AG09319 (cell line): ENCODE measurements at places on chromosomes 11 and 22.

GRCh38 chr11:96036863-96037262, 113.0 kb upstream of the MTMR2 start:
- no peak for DNase-seq

DNA sequence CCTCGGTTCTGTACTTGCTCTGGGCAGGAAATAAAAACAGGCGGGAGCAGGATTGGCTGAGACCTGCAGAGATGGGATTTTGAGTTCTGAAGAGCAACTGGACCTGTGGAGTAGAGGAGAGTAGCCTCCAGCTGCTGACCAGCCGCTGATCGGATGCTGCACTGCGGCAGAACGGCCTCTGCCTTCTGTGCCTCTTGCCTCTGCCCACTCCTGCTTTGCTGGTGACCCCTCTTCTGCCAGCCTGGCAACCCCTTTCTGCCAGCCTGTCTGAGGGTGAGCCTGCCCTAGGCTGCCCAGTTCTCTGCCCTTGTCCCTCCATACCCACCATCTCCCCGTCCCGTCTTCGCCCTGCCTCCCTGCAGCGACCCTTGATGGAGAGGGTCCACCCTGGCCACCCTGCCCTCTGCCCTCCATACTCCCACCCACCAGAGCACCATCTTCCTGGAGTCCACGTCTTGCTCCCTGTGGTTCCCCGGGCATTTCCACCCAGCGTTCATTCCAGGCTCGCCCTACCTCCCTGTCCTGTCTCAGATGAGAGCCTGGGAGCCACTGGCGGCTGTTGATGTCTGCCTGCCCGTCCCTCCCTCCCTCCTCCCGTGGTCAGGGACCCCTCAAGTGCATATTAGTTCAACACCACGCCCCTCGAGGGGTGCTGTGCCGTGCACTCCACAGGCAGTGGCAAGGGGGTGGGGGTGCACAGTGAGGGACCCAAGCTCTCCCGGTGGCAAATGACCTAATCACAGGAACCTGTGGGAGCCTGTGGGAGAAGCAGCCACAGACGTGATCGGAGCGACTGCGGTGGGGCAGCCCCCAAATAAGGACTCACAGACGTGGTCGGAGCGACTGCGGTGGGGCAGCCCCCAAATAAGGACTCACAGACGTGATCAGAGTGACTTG, 863.3 kb downstream of the TBC1D22A start:
- no peak for DNase-seq

GRCh38 chr11:2207212-2207611, 35.6 kb upstream of the TH start:
- DNase-seq = no peak

- DNase-seq = no peak
These were observed 585 bp downstream of the ARHGEF12 start for GRCh38 chr11:120336641-120337354.

GRCh38 chr22:30919973-30920372, 48.6 kb downstream of the MORC2 start:
- DNase-seq = no peak

- DNase-seq = no peak
These were observed 1288.4 kb downstream of the BRD1 start for GRCh38 chr22:48539261-48539660.

DNA sequence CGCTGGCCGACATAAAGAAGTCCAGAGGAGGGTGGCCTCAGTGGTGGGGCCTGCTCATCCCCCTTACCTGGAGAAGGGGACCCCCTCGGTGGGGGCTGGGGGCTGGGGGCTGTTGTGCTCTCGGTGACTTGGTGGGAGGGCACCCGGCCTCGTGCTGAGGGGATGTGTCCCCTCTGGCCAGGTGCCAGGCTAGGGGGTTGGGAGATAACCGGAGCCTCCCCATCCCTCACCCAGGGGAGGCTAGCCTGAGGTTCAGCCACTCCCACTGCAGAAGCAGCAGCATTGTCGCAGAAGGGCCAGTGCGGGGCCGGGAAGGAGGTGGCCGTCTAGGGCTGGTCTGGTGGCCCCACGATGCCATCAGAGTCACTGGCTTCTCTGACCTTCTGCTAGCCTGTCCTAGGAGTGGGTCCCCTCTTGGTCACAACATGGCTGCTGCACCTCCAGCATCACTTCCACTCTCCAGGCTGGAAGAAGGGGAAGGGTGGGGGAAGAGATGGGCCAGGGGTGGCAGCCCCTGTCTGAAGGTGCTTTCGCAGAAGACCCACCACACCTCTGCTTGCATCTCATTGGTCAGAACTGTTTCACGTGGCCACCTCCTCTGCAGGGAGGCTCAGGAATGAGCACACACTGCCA, 44.2 kb upstream of the FADD start:
- no peak for DNase-seq

- DNase-seq = no peak
These were observed 243.3 kb upstream of the B3GAT1 start for GRCh38 chr11:134655189-134655989.

DNA sequence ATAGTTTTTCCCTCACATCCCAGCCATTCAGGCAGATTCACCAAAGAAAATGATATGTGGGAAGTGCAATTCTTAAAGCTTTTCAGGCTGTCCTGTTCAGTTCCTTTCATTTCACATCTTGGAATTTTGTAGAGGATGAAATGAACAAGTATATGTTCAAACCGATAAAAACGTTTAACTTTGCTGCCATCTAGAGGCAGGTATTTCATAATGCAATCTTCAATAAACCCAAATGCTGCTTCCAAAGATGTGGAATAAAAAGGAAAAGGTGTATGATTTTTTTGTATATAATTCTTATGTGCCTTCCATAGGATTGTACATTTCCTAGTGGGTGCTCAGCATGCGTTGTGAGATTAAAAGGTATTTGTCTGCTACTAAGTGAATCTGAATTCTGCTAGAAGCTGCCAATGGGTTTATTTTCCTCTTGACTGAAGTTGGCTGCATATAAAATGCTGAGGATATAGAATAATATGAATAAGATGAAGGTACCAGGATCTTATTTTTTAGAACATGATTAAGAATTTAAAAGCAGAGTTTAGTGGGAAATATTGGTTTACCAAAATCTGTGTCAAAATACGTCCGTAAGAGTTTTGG, 199.3 kb downstream of the PGR start:
- peak; percentile 41 for DNase-seq

GRCh38 chr11:35611741-35612140, 6.5 kb upstream of the FJX1 start:
- DNase-seq = no peak

DNA sequence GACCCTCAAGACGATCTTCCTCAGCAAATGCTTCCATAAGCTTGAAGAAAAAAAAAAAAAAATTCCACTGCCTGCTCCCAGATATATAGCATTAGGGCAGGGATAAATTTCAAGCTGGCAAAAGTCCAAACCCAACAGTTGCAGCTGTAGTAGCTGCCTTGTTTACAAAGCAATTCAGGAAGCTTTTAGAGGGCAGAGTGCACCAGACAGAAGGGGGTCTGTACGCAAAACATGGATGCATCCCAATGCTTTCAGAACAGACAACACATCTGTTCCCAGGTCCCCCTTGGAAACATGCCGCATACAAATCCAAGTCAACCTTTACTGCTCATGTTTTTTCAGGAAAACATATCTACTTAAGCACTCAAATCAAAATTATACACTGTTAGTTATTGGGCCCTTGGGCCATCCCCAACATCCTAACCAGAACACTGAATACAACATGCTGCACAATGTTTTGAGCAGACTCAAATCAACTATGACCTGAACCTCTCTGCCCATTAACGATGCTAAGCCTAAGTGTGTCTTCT, 94.5 kb downstream of the CADM1 start:
- no peak for DNase-seq

- DNase-seq = no peak
These were observed 81.7 kb upstream of the PRR5 start for GRCh38 chr22:44620129-44620840.

DNA sequence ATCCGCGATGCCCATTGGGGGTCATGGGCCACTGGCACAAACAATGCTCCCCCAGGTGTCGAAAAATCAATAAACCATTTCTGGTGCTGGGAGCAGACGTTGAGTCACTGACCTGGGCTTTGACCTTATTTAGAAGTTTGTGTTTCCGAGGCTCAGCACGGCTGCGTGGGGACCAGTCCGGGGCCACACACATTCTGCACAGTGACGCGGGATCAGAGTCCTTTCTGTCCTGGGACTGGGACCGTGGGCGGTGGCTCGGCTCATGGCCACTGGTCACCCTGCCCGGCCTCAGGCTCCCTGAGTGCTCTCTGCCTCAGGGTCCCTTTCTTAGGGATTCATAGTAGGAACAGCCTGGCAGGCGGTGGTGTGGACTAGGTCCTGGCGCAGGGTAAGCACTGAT, 1266.0 kb downstream of the BRD1 start:
- DNase-seq = no peak

DNA sequence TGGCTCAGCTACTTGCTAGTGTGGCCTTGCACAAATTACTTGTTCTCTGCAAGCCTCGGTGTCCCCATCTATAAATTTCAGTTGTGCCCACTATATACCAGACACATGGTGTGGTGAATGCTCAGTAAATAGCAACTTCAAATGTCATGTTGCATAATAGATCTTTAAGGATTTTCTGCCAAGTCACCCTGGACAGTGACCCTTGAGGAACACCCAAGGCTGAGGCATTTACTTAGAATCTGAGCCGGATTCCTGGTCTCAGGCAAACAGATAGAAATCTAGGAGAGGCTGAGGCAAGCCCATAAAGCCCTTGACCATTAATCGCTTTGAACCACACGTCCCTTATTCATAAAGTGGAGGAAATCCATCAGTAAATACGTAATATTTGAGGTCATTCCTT, 9.7 kb downstream of the TEAD1 start:
- no peak for DNase-seq

GRCh38 chr22:50527921-50528681, 1.7 kb downstream of the TYMP start:
- DNase-seq = no peak

DNA sequence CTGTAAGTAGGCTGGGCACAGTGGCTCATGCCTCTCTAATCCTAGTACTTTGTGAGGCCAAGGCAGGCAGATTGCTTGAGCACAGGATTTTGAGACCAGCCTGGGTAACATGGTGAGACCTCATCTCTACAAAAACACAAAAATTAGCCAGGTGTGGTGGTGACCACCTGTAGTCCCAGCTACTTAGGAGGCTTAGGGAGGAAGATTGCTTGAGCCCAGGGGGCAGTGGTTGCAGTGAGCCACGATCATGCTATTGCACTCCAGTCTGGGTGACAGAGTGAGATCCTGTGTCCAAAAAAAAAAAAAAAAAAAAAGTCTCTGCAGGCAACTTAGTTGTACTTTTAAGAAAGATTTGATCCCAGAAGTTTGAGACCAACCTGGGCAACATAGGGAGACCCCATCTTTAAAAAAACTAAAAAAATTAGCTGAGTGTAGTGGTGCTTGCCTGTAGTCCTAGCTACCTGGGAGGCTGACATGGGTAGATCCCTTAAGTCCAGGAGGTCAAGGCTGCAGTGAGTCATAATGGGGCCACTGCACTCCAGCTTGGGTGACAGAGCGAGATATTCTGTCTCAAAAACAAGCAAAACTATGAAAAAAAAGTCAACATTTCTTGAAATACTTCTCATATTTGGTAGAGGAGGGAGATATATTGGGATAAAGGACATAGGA, 10.5 kb downstream of the ATM start:
- DNase-seq = no peak

DNA sequence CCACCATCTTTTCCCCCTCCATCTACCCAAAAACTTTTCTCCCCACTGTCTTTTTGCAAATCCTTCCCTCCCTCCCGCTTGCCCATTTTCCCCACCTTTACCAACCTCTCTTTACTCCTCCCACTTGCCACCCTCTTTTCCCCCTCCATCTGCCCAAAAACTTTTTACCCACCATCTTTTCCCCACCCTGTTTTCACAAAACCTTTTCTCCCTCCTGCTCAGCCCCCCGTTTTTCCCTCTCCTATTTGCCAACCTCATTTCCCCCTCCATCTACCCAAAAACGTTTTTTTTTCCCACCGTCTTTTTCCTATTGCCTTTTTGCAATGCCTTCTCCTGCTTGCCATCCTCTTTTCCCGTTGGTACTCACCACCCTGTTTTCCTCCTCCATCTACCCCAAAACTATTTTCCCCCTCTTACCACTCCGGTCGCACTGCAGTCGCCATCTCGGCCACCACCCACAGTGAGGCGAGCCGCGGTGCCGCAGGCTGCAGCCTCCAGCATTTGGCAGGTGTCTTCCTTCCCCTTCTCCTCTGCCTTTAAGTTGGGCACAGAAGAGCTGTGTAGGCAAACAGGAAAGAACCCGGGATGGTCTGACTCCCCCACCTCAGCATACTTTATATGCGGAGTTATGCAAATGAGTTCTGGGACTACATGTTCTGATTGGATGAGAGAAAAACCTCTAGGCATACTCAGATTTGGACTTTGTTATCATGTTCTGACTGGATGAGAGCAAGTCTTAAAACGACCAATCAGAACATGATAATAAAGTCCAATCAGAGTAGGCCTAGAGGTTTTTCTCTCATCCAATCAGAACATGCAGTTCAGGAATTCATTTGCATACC, 121.2 kb upstream of the VPREB1 start:
- no peak for DNase-seq

GRCh38 chr11:35671396-35672127, 9.0 kb downstream of the TRIM44 start:
- DNase-seq = no peak

DNA sequence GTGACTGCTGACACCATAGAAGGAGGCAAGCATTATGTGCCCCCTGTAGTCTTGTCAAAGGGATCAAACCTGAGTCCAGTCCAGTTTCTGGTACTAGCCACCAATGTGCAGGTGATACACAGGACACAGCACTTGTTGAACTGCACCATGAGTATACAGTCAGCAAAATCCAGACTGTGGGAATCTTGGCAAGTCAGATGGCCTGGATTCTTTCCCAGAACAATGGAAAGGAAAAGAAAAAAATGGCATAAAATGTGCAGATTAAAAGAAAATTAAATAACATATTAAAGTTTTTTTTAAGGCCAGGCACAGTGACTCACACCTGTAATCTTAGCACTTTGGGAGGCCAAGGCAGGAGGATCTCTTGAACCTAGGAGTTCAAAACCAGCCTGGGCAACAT, 16.8 kb downstream of the CRY2 start:
- no peak for DNase-seq

DNA sequence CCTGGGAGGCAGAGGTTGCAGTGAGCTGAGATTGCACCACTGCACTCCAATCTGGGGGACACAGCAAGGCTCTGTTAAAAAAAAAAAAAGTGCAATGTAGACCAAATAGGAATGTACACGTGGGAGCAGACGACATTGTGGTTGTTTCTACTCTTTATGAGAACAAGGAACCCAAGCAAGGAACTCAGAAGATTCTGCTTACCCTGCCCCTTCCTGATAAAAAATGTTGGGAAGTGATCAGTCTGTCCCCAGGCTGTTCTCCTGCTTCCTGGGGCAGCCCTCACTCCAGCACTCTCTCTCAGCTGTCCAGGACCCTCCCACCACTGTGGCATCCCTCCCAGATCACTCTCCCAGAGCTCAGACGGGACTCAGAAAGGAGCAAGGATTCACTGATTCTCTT, 31.8 kb downstream of the SLCO2B1 start:
- DNase-seq = no peak

- peak; percentile 54 for DNase-seq
These were observed 17.0 kb upstream of the KCTD14 start for GRCh38 chr11:78039919-78040671.

GRCh38 chr11:61357233-61357893, 4.3 kb downstream of the CYB561A3 start:
- no peak for DNase-seq

- no peak for DNase-seq
These were observed 16.2 kb downstream of the SLC37A2 start for GRCh38 chr11:125079151-125079877.
